Stimulated activated naive B cell treated with anti-CD40 and anti-IgM and Interleukin-4, amounts not matched to agents 10 μg/mL and 1 μg/mL and 100 μg/mL, for 72 hours (primary cell): ENCODE measurements at places on chromosomes 4 and X.

- peaks cover 6% of the 10 kb centered on the region for H3K27me3 ChIP-seq
- no peak overlapping the region for H3K27ac ChIP-seq
Measured at GRCh38 chr4:151801547-151802516, 41.0 kb upstream of the GATB start.

- H3K4me1 ChIP-seq = no peaks in the 10 kb centered on the region
- peaks cover 11% of the 10 kb centered on the region for H3K27me3 ChIP-seq
- DNase-seq = no peak
- H3K27ac ChIP-seq = no peak overlapping the region
Measured at GRCh38 chr4:141339966-141340365, 119.3 kb downstream of the ZNF330 start.

DNA sequence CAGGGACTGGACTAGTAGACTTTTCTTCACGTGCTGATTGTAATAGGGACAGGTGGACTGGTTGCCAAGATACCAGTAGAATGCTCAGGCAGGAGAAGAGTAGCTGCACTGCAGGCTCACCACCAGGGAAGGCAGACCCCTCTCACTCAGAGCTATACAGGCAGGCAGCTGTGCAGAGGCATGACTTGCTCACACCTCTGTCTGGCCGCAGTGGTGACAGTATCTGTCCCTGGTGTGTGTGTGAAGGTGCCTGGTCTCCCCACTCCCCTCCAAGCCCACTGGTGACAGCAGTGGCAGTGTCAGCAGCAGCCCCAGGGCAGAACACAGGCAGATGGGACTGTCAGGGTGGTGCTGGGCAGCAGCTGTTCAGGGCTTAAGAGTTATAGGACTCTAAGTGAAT, 140.7 kb downstream of the RPS6KA6 start:
- H3K36me3 ChIP-seq = no peaks in the 10 kb centered on the region
- H3K4me3 ChIP-seq = no peak overlapping the region
- no peaks in the 10 kb centered on the region for H3K27me3 ChIP-seq
- no peak overlapping the region for H3K27ac ChIP-seq

- H3K27ac ChIP-seq = no peak overlapping the region
- no peak overlapping the region for H3K4me3 ChIP-seq
- peaks cover 4% of the 10 kb centered on the region for H3K27me3 ChIP-seq
- no peaks in the 10 kb centered on the region for H3K4me1 ChIP-seq
- no peak for DNase-seq
- no peaks in the 10 kb centered on the region for H3K36me3 ChIP-seq
Measured at GRCh38 chr4:147518086-147518485, 37.2 kb downstream of the EDNRA start.

DNA sequence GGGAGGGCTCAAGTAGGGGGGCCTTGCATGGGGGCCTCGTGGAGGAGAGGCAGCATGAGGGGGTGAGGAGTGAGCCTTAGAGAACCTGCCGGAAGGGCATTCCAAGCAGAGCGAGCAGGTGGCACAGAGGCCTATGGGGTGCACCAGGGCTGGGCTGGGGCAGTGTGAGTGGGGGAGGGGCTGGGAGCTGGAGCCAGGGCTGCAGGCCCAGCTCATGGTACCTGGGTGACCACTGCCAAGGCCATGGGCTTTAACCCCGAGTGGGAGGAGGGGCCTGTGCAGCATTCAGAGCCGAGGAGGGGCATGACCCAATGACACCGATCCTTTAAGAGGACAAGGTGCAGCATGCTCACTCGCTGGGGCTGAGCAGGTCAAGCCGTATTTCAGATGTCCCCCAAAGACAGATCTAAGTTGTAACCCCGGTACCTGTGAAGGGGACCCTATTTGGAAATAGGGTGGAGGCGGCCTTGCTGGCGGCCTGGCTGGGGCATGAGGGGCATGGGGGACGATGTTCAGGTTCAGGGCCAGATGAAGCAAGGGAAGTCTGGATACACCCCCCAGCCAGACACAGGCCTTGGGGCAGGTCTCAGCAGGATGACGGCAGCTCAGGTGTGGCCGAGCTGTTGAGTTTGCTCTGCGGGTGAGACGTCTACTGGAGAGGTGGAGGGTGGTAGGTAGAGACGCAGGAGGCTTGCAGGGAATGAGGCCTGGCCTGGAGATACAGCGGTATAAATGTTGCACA, 137.0 kb downstream of the CPZ start:
- H3K27ac ChIP-seq = no peak overlapping the region
- no peak overlapping the region for H3K4me3 ChIP-seq
- H3K36me3 ChIP-seq = no peaks in the 10 kb centered on the region

- H3K36me3 ChIP-seq = no peaks in the 10 kb centered on the region
- DNase-seq = no peak
- H3K4me3 ChIP-seq = no peak overlapping the region
- H3K27me3 ChIP-seq = no peaks in the 10 kb centered on the region
- H3K4me1 ChIP-seq = no peaks in the 10 kb centered on the region
Measured at GRCh38 chrX:133461231-133461630, 45.9 kb upstream of the GPC4 start.

- no peaks in the 10 kb centered on the region for H3K36me3 ChIP-seq
- H3K4me1 ChIP-seq = no peaks in the 10 kb centered on the region
- no peaks in the 10 kb centered on the region for H3K27me3 ChIP-seq
- H3K4me3 ChIP-seq = no peak overlapping the region
- H3K27ac ChIP-seq = no peak overlapping the region
Measured at GRCh38 chr4:35644591-35644990, 599.7 kb downstream of the ARAP2 start.

- no peak overlapping the region for H3K4me3 ChIP-seq
- no peak for DNase-seq
- H3K4me1 ChIP-seq = no peaks in the 10 kb centered on the region
Measured at GRCh38 chrX:68652326-68653170, 5.1 kb downstream of the STARD8 start.

GRCh38 chr4:8844976-8845690, 26.5 kb downstream of the HMX1 start:
- H3K27ac ChIP-seq = no peak overlapping the region
- no peaks in the 10 kb centered on the region for H3K4me1 ChIP-seq
- no peak for DNase-seq
- no peak overlapping the region for H3K4me3 ChIP-seq
- H3K36me3 ChIP-seq = no peaks in the 10 kb centered on the region

- no peaks in the 10 kb centered on the region for H3K4me1 ChIP-seq
- H3K27me3 ChIP-seq = no peaks in the 10 kb centered on the region
- DNase-seq = no peak
- no peak overlapping the region for H3K27ac ChIP-seq
- H3K36me3 ChIP-seq = peaks cover 8% of the 10 kb centered on the region
- H3K4me3 ChIP-seq = no peak overlapping the region
Measured at GRCh38 chr4:55446578-55446922, 50.8 kb downstream of the TMEM165 start.

GRCh38 chr4:102477657-102478056, 23.5 kb upstream of the NFKB1 start:
- no peaks in the 10 kb centered on the region for H3K27me3 ChIP-seq
- no peak overlapping the region for H3K27ac ChIP-seq
- no peak overlapping the region for H3K4me3 ChIP-seq
- peaks cover 6% of the 10 kb centered on the region for H3K36me3 ChIP-seq
- DNase-seq = no peak
- H3K4me1 ChIP-seq = peaks cover 9% of the 10 kb centered on the region

DNA sequence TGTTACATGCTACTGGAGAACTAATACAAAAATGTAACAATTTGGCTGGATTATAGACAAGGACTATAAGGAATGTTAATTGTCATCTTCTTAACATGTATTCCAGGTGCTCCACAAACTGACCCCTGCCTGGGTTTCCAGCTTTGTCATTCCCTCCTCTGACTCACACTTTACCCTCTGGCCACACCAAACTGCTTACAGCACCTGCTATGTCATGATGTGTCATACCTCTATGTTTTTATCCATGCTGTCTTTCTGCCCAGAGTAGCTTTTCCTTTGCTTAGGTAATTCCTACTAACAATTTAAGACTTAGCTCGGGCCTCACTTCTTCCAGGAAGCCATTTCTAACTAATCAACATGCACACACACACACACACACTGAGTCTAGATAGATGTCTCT, 14.0 kb upstream of the SHROOM4 start:
- no peaks in the 10 kb centered on the region for H3K36me3 ChIP-seq
- H3K27ac ChIP-seq = no peak overlapping the region
- no peaks in the 10 kb centered on the region for H3K27me3 ChIP-seq
- H3K4me1 ChIP-seq = no peaks in the 10 kb centered on the region
- DNase-seq = no peak
- no peak overlapping the region for H3K4me3 ChIP-seq

DNA sequence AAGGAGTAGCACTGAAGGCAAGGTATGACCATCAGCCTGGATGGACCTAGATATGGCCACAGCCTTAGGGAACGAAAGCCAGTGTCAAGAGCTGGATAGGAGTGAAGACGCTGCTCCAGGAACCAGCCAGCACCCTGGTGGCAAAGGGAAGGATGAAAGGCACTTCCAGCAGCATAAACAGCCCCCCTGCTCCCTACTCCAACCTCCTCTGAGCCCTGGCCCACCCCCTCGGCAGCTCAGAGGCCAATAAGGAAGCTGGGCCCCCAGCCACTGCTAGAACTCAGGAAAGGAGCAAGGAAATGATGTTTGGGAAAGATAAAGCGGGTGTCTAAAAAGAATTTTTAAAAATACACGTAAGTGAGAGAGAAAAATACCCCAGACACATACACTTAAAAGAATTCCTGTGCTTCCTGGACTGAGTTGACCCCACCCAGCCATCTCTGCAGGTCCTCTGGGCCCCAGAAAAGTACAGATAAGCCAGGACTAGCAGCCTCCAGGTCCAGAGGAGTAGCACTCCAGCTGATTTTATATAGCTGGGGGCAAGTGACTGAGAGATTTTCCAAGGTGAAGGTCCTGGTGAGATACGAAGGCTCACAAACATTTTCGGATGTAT, 170.4 kb downstream of the SHROOM4 start:
- no peak overlapping the region for H3K4me3 ChIP-seq
- no peak for DNase-seq
- no peaks in the 10 kb centered on the region for H3K27me3 ChIP-seq
- no peaks in the 10 kb centered on the region for H3K4me1 ChIP-seq
- H3K27ac ChIP-seq = no peak overlapping the region
- H3K36me3 ChIP-seq = no peaks in the 10 kb centered on the region

DNA sequence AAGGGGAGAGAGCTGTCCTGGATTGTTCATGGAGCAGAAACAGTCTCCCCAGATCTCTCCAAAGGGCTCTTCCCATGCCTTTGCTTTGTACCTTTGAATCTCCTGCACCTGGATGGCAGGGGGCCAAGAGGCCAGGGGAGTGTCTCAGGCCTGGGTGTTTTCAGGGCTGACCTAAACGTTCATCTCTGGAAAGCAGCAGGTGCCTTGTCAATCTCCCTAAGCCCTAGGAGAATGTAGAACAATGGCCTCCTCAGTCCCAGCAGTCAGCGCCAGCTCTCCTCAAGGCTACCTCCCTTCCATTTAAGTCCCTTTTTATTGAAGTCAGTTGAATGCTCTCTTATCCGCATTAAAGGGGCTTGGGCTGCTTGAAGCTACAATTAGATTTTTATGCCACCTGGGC, 31.2 kb upstream of the NSUN7 start:
- no peak overlapping the region for H3K27ac ChIP-seq
- H3K27me3 ChIP-seq = no peaks in the 10 kb centered on the region
- no peak overlapping the region for H3K4me3 ChIP-seq
- DNase-seq = no peak

- no peak overlapping the region for H3K27ac ChIP-seq
- H3K4me1 ChIP-seq = no peaks in the 10 kb centered on the region
- DNase-seq = no peak
- no peak overlapping the region for H3K4me3 ChIP-seq
- no peaks in the 10 kb centered on the region for H3K36me3 ChIP-seq
Measured at GRCh38 chr4:34289489-34289888, 1954.8 kb downstream of the ARAP2 start.

DNA sequence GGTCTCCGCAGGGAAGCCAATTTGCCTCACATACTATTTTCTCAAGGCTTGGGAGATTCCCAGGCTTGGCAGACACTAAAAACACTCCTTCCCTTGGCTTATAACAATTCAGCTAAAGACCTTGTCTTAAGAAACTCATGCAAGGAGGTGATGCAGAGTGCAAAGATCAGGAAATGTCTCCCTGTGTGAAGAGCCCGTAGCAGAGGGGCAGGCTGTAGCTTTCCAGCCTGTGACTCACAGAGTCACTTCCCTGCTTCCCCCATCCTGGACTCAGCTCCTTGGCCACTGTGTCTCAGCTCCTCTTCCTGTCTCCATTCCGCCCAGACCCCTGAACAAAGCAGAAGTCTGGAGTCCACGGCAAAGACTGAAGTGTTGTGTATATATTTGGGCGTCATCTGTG, 56.1 kb downstream of the KDR start:
- no peaks in the 10 kb centered on the region for H3K4me1 ChIP-seq
- no peak overlapping the region for H3K4me3 ChIP-seq
- no peaks in the 10 kb centered on the region for H3K27me3 ChIP-seq

GRCh38 chr4:47579235-47579634, 94.2 kb downstream of the ATP10D start:
- peaks cover 67% of the 10 kb centered on the region for H3K36me3 ChIP-seq
- no peak overlapping the region for H3K4me3 ChIP-seq
- H3K27me3 ChIP-seq = no peaks in the 10 kb centered on the region

DNA sequence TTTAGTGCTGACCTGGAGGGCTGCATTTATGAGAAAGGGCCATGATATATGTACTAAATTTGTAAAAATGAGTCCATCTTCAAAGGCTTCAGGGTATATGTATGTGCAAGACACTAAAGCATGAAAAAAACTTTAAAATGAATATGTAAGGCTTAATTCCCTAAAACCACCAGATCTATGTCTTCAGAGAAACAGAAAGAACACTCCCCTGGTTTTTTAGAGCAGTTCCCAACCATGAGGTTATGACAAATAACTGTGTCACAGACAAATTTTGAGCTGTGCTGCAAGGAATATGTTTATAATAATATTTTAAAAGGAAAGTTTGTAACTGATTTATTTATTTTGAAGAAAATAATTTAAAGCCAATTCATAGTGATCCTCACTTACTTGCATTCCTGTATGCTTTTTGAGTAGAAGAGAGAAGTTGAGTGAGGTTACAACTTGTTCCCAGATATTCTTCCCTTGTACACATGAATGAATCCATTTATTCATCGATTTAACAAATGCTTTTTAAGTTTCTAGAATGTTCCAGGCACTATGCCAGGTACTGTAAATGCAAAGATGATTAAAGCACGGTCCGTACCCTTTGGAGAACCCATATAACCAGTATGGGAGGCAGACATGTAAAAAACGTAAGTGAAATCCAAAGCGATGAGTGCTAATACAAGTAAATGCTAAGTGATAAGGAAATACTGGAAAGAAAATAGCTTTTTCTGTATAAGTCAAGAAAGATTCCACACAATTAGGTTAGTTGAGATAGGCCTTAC, 295.2 kb upstream of the DIAPH2 start:
- no peaks in the 10 kb centered on the region for H3K4me1 ChIP-seq
- H3K27me3 ChIP-seq = no peaks in the 10 kb centered on the region
- no peak for DNase-seq
- no peaks in the 10 kb centered on the region for H3K36me3 ChIP-seq

- H3K27ac ChIP-seq = no peak overlapping the region
- H3K27me3 ChIP-seq = peaks cover 3% of the 10 kb centered on the region
- peaks cover 3% of the 10 kb centered on the region for H3K4me1 ChIP-seq
- DNase-seq = no peak
- no peak overlapping the region for H3K4me3 ChIP-seq
Measured at GRCh38 chrX:20434986-20435385, 168.3 kb upstream of the RPS6KA3 start.

- H3K4me3 ChIP-seq = no peak overlapping the region
- H3K27ac ChIP-seq = peak overlapping the region; percentile 53
- H3K27me3 ChIP-seq = no peaks in the 10 kb centered on the region
- H3K4me1 ChIP-seq = peaks cover 31% of the 10 kb centered on the region
- H3K36me3 ChIP-seq = peaks cover 10% of the 10 kb centered on the region
Measured at GRCh38 chr4:78704981-78705683, 71.0 kb upstream of the BMP2K start.
